CD4-positive, alpha-beta T cell (primary cell): ENCODE measurements at places on chromosomes 11 and 22. TPM values are rescaled to one million over a fixed set of nuclear protein-coding genes. Genes with fewer than 3 reads are reported as not detected.

GRCh38 chr11:91587131-91587530 lies 637.5 kb upstream of the FAT3 start:
- no peaks in the 10 kb centered on the region for H3K4me1 ChIP-seq
- no peaks in the 10 kb centered on the region for H3K27me3 ChIP-seq
- no peak for DNase-seq
- no peak overlapping the region for H3K4me3 ChIP-seq
- no peak overlapping the region for H3K27ac ChIP-seq

- H3K27ac ChIP-seq = no peak overlapping the region
- peaks cover 25% of the 10 kb centered on the region for H3K27me3 ChIP-seq
- peaks cover 18% of the 10 kb centered on the region for H3K4me1 ChIP-seq
- H3K4me3 ChIP-seq = peak overlapping the region; percentile 50
- DNase-seq = no peak
These were observed 938 bp downstream of the LAYN start for GRCh38 chr11:111541254-111542061.

GRCh38 chr11:36455658-36456111 lies 54.4 kb downstream of the TRAF6 start:
- peaks cover 38% of the 10 kb centered on the region for H3K4me1 ChIP-seq
- H3K27me3 ChIP-seq = no peaks in the 10 kb centered on the region
- no peak overlapping the region for H3K27ac ChIP-seq
- no peak overlapping the region for H3K4me3 ChIP-seq

Gene LIF
- 0.17 TPM for total RNA-seq

- no peaks in the 10 kb centered on the region for H3K36me3 ChIP-seq
- H3K27me3 ChIP-seq = peaks cover 18% of the 10 kb centered on the region
- DNase-seq = no peak
- no peaks in the 10 kb centered on the region for H3K4me1 ChIP-seq
- H3K4me3 ChIP-seq = no peak overlapping the region
These were observed 20.8 kb upstream of the RFPL3 start for GRCh38 chr22:32336771-32337424.

Gene CRACR2B
- total RNA-seq = not detected

DNA sequence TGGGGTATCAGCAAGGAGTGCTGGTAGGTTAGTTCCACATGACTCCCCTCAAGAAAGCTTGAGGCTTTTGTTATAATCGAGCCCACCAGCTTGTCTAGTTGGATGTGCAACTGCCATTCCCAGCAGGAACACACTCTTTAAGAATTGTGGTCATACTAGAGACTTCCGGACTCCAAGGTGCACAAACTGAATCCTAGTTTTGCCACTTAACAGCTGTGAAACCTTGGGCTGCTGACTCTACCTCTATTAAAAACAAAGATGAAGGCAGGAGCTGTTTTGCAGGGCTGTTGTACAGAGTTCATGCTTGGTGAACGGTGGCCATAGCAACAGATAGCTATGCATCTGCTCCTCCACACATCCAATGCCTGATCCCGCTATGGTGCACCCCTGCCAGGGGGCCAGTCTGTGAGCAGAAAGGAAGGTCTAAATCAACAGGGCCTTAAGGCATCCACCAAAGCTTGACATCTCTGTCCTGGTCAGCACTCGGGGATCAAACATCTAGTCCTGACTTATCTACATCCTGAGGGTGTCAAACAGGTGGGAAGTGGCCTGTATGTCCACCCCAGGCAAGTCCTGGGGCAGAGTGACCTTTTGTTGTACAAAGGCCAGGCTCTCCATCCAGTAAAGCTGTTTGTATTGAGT lies 36.4 kb downstream of the DKK3 start:
- no peaks in the 10 kb centered on the region for H3K36me3 ChIP-seq
- H3K4me3 ChIP-seq = no peak overlapping the region
- no peak for DNase-seq
- H3K4me1 ChIP-seq = peaks cover 12% of the 10 kb centered on the region

Gene ABCC8
- total RNA-seq = not detected

Gene FAM118A
- 159 TPM for total RNA-seq

DNA sequence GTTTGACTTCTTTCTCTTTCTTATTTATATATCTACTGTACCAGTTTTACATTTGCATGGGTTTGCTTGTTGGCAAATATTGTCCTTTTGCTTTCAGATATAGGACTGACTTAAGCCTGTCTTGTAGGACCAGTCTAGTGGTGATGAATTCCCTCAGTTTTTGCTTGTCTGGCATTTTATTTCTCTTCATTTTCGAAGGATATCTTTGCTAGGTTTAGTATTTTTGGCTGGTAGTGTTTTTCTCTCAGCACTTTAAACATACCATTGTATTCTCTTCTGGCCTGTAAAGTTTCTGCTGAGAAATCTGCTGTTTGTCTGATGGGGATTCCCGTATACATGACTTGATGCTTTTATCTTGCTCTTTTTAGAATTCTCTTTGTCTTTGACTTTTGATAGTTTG lies 14.2 kb upstream of the ZBED5 start:
- H3K4me3 ChIP-seq = no peak overlapping the region
- no peaks in the 10 kb centered on the region for H3K27me3 ChIP-seq
- H3K4me1 ChIP-seq = no peaks in the 10 kb centered on the region
- H3K36me3 ChIP-seq = no peaks in the 10 kb centered on the region
- no peak overlapping the region for H3K27ac ChIP-seq
- no peak for DNase-seq

GRCh38 chr11:5040876-5041275 lies 5.5 kb upstream of the OR52J3 start:
- no peaks in the 10 kb centered on the region for H3K27me3 ChIP-seq
- H3K4me1 ChIP-seq = no peaks in the 10 kb centered on the region
- H3K4me3 ChIP-seq = no peak overlapping the region
- H3K27ac ChIP-seq = no peak overlapping the region
- no peak for DNase-seq
- no peaks in the 10 kb centered on the region for H3K36me3 ChIP-seq

Gene HSCB
- total RNA-seq = 3.7 TPM

GRCh38 chr11:19320827-19321226 lies 80.1 kb upstream of the E2F8 start:
- H3K4me1 ChIP-seq = no peaks in the 10 kb centered on the region
- no peak overlapping the region for H3K27ac ChIP-seq
- no peaks in the 10 kb centered on the region for H3K36me3 ChIP-seq
- H3K27me3 ChIP-seq = peaks cover 7% of the 10 kb centered on the region
- no peak for DNase-seq

GRCh38 chr11:109971184-109971523 lies 122.0 kb upstream of the ZC3H12C start:
- H3K4me3 ChIP-seq = no peak overlapping the region
- no peak for DNase-seq
- H3K27ac ChIP-seq = no peak overlapping the region
- no peaks in the 10 kb centered on the region for H3K36me3 ChIP-seq
- peaks cover 2% of the 10 kb centered on the region for H3K4me1 ChIP-seq

- no peak overlapping the region for H3K4me3 ChIP-seq
- no peaks in the 10 kb centered on the region for H3K27me3 ChIP-seq
- no peaks in the 10 kb centered on the region for H3K36me3 ChIP-seq
- no peak for DNase-seq
These were observed 140.4 kb upstream of the ARHGAP42 start for GRCh38 chr11:100546714-100547113.

Gene HTR3A
- not detected for total RNA-seq

Gene C11orf58
- total RNA-seq = 150 TPM

Gene SPDYC
- not detected for total RNA-seq

Gene C1QTNF4
- total RNA-seq = 0.92 TPM

DNA sequence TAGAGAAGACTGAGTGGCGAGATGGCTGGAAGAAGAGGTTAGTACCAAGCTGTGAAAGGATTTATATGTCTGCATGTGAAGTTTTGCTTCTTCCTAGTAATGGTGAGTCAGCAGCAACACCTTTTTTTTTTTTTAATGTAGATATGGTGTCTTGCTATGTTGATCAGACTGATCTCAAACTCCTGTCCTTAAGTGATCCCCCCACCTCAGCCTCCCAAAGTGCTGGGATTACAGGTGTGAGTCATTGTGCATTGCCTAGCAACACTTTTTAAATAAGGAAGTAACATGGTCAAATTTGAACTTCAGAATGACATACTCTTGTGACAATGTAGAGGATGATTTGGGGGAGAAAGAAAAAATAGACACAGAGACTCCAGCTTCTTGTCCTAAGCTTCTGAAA lies 6.5 kb upstream of the CSTPP1 start:
- H3K4me1 ChIP-seq = no peaks in the 10 kb centered on the region
- H3K27ac ChIP-seq = no peak overlapping the region
- no peaks in the 10 kb centered on the region for H3K36me3 ChIP-seq
- DNase-seq = no peak

DNA sequence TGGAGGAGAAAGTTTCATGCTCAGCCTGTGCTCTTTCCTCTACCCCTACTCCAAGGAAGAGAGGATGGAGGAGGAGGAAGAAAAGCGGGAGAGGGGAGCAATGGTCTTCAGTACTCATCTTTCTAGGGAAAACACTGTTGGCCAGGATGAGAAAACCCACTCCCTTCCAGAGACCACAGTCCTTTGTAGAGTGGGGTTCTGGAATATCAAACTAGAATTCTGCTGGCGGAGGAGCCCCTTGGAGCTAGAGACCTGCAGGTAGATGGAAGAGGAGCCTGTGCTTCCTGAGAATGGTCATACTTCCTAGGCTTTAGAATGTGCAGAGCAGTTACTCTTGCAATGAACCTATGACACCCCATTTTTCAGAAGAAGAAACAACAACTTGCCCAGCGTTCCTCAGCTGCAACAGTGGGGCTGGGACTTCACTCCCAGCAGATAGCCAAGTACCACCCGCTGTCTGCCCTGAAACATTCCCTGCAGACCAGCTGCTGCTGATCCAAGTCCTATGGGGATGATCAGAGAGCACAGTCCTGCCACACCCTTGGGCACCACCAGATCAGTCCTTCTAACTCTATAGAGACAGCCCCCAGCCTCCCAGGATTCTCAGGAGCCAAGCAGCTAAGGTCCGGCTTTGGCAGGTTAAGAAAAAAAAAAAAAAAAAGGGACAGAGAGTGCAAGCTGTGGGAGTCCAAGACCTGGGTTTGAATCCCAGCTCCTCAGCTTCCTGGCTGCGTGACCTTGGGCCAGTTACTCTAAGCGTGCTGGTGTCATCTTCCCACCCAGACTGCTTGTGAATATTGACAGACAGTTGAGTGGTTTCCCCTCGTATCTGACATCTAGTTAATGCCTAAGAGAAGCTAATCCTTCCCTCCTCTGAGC lies 664 bp downstream of the PTGDR2 start:
- H3K27me3 ChIP-seq = no peaks in the 10 kb centered on the region
- H3K27ac ChIP-seq = no peak overlapping the region
- H3K36me3 ChIP-seq = peaks cover 18% of the 10 kb centered on the region

Gene TANGO2
- 10.5 TPM for total RNA-seq

GRCh38 chr11:84234011-84234410 lies 947.8 kb upstream of the CCDC90B start:
- H3K4me3 ChIP-seq = no peak overlapping the region
- no peaks in the 10 kb centered on the region for H3K27me3 ChIP-seq
- no peak for DNase-seq
- no peak overlapping the region for H3K27ac ChIP-seq
- no peaks in the 10 kb centered on the region for H3K4me1 ChIP-seq

- no peaks in the 10 kb centered on the region for H3K36me3 ChIP-seq
- DNase-seq = no peak
- no peak overlapping the region for H3K4me3 ChIP-seq
- H3K4me1 ChIP-seq = no peaks in the 10 kb centered on the region
- H3K27ac ChIP-seq = no peak overlapping the region
These were observed 13.3 kb downstream of the LRRC4C start for GRCh38 chr11:41446107-41446506.

- H3K36me3 ChIP-seq = no peaks in the 10 kb centered on the region
- no peak overlapping the region for H3K27ac ChIP-seq
- peaks cover 6% of the 10 kb centered on the region for H3K27me3 ChIP-seq
- peaks cover 22% of the 10 kb centered on the region for H3K4me1 ChIP-seq
- no peak for DNase-seq
These were observed 17.2 kb downstream of the CREB3L1 start for GRCh38 chr11:46294365-46295309.

- H3K27ac ChIP-seq = no peak overlapping the region
- DNase-seq = peak; percentile 50
- H3K36me3 ChIP-seq = no peaks in the 10 kb centered on the region
- H3K27me3 ChIP-seq = no peaks in the 10 kb centered on the region
These were observed 14.3 kb downstream of the OR2AG2 start for GRCh38 chr11:6757373-6757967.

- H3K4me1 ChIP-seq = no peaks in the 10 kb centered on the region
- no peaks in the 10 kb centered on the region for H3K27me3 ChIP-seq
- no peak overlapping the region for H3K27ac ChIP-seq
- no peak for DNase-seq
These were observed 20.7 kb upstream of the SCUBE2 start for GRCh38 chr11:9112075-9112474.

Gene CTSW
- 20.6 TPM for total RNA-seq

Gene DEUP1
- total RNA-seq = not detected

DNA sequence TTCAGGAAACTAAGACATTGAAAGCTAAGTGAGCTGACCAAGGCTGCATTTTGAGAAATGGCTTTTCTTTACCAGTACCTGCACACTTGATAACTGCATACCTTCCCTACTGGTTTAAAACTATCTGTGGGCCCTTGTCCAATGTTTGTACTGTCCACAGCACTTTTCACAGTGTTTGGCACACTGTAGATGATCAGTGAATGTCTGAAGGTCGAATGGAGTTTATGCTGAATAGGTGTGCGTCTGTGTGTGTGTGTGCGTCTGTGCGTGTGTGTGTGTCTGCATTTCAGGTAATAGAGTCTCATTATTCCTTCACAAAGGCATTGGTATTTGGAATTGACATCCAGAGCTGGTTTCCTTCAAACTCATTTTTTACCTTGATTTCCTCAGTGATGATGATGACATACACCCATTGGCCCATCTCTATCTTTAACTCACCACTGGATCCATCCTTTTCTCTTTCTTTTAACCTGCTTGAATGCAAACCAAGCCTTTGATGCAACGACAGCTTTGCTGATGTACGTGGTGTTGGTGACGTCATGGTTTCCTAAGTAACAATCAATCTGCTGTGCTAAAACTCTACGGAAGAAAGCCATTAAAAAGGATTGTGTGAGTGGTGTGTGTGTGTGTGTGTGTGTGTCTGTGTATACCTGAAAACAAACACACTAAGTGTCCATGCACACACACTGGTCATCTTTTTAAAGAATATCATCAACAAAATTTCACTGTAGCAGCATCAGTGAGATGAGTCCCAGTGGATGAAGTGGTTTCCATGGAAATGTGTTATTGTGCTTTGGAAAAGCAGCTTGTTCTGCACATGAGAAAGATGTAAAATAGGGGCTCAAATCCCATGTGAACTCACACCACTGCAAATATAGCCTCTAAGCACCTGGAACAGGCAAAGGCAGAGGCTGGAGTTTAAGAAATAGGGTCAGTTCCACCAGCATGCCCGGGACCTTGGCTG lies 490.2 kb upstream of the B3GAT1 start:
- peaks cover 3% of the 10 kb centered on the region for H3K27me3 ChIP-seq
- H3K36me3 ChIP-seq = no peaks in the 10 kb centered on the region
- H3K4me1 ChIP-seq = no peaks in the 10 kb centered on the region
- DNase-seq = no peak
- no peak overlapping the region for H3K27ac ChIP-seq

DNA sequence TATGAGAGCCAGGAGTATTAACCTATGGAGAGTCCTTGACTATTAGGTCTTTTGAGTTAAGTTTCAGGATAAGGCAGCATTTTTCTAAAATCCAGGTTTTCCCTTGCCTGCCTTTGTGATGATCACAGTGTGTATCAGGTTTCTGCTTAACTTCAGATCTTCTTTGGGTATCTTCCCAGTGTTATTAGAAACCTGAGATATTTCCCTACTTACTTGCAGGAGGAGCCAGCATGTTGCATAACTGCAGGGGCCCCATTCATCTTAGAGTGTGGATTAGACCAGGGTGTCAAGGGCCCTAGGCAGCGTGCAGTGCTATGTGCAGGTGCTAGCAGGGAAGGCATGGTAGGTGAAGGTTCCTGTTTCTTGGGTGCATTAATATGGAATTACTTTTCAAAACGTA lies 69.5 kb downstream of the ZNRF3 start:
- no peak for DNase-seq
- peaks cover 19% of the 10 kb centered on the region for H3K4me1 ChIP-seq
- H3K27me3 ChIP-seq = peaks cover 63% of the 10 kb centered on the region
- H3K36me3 ChIP-seq = no peaks in the 10 kb centered on the region
- no peak overlapping the region for H3K4me3 ChIP-seq
